ENCODE measurements at places on chromosomes 3 and 15. TPM values are rescaled to one million over a fixed set of nuclear protein-coding genes. Genes with fewer than 3 reads are reported as not detected.
A peak's percentile ranks its signal among the peaks of the same experiment; 100 is the strongest.

- H3K36me3 ChIP-seq, result peaks cover 98% of the 10 kb centered on the region
- H3K27me3 ChIP-seq, result no peaks in the 10 kb centered on the region
- DNase-seq, result no peak
- no peak overlapping the region for H3K27ac ChIP-seq
- no peaks in the 10 kb centered on the region for H3K4me1 ChIP-seq
Measured at GRCh38 chr15:41476416-41477048, 17.1 kb upstream of the ITPKA start.

DNA sequence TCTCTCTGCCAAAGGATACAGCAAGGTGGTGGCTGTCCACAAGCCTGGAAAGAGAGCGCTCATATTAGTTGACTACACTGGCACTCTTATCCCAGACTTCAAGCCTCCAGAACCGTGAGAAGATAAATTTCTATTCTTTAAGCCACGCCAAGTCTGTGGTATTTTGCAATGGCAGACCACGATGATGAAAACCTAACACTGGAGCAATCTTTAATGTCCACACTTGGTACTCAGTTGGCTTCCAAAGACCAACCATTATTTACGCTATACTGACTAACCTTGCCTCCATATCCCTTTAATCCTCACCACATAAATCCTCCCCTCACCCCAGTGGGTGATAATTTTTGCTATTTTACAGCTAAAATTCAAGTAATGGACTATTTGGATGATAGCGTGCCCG is 16.9 kb upstream of the LACTB start:
- no peak for DNase-seq
- H3K36me3 ChIP-seq, result no peaks in the 10 kb centered on the region
- no peaks in the 10 kb centered on the region for H3K27me3 ChIP-seq
- peaks cover 20% of the 10 kb centered on the region for H3K4me1 ChIP-seq

GRCh38 chr3:12947504-12948369 is 106.4 kb upstream of the RPL32 start:
- H3K27ac ChIP-seq, result no peak overlapping the region
- H3K27me3 ChIP-seq, result no peaks in the 10 kb centered on the region
- H3K4me1 ChIP-seq, result peaks cover 95% of the 10 kb centered on the region
- DNase-seq, result no peak

DNA sequence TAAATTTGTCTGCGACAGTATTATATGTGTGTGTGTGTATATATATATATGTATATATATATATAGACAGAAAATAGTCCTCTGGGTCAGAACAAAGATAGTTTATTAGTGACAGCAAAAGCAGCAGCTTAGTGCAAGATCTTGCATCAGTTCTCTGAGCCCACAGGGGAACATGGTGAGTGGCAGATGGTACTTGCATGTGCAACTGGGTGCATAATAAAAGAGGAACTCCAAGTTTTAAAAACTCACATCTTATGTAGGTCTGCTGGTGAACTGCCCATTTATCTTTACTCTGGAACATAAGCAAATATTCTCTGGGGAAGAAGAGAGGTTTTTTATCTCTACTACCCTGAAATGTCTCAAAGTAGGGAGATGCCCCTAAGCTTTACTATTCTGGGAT is 276.4 kb downstream of the POLQ start:
- H3K27me3 ChIP-seq, result no peaks in the 10 kb centered on the region

DNA sequence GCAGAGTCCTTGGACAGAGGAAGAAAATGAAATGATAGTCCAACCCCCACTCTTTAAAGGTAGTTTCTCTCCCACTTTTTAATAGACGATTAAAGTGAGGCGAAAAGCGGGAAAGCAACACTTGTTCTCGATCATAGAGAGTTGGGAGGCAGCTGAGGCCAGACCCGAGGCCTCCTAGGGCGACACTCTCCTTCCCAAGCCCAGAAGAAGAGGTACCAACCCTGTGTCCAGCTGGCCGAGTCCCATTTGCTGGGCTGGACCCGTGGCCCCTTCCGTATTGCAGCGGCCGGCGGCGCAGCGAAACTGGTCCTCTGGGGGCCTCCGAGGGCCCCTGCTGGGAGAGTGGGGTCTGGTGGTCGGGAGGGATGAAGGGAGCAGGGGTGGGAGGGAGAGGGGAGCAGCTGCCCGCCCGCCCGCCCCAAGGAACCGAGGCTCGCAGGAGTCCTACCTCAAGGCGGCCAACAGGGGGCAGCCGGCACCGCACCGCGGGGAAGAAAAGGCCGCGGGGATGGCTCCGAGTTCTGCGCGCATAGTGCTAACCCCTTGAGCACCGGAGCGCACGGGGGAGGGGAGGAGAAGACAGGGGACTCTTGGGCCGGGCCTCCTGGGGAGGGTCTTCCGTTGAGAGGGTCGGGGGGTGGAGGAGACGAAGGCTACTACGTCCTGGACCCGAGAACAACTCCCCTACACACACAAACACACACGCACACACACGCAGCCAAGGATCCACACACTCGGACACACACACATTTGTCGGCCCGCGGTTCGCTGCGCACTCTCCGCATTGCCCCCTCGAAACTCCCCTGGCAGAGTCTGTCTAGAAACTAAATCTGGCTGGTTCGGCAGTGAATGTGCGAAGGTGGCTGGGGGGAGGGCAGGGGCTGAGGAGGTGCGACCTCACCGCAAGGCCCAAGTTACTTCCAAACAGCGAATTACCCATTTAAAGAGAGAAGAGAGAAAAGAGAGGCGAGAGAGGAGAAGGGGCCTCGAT is 2.0 kb downstream of the WNT5A start:
- DNase-seq, result no peak
- H3K27ac ChIP-seq, result peak overlapping the region; percentile 85
- H3K27me3 ChIP-seq, result no peaks in the 10 kb centered on the region
- H3K36me3 ChIP-seq, result no peaks in the 10 kb centered on the region
- peaks cover 89% of the 10 kb centered on the region for H3K4me1 ChIP-seq

- no peaks in the 10 kb centered on the region for H3K36me3 ChIP-seq
- DNase-seq, result no peak
- no peak overlapping the region for H3K4me3 ChIP-seq
- peaks cover 17% of the 10 kb centered on the region for H3K4me1 ChIP-seq
- H3K27ac ChIP-seq, result no peak overlapping the region
- no peaks in the 10 kb centered on the region for H3K27me3 ChIP-seq
Measured at GRCh38 chr15:57158589-57158988, 217.7 kb upstream of the CGNL1 start.

DNA sequence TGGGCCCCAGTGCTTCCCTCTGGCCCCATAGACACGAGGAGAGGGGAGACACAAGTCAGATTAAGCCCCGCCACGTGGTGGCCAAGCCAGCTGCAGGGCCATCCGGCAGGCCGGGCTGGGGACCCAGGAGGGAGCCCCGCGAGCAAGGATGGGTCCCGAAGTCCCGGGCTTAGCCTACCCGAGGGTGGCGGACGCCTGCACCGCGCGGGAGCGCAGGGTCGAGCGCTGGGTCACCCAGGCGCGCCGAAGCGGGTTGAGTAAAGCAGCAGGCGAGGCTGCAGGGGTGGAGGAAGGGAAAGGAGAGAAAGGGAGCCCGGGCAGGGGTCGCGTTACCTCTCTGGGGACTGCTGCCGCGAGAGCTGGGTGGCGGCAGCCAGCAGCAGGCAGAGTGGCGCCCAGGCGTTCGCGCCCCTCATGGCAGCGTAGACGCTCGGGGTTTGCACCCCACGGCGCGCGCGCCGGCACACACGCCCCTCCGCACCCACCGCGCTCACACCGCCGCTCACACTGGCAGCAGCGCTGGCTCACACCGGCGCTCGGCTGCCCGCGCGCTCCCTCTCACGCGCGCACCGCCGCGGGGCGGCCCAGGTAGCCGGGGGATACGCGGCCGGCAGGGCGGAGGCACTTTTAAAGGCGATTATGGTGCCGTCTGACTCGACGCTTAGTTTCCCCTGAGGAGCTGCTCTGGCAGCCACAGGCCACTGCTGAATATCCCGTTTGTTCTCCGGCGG is at the start of gene PCOLCE2:
Gene PCOLCE2 (minus strand): TSS at position 603 of the 731 bp plus-strand sequence. CDS start 187 bp downstream, at position 416.
- peak within 1 kb of the TSS; percentile 62 for H3K4me3 ChIP-seq
- H3K36me3 ChIP-seq, result no peaks in the 10 kb centered on the region
- no peaks in the 10 kb centered on the region for H3K27me3 ChIP-seq
- peak; percentile 91 for DNase-seq
- H3K27ac ChIP-seq, result peak within 1 kb of the TSS; percentile 65

DNA sequence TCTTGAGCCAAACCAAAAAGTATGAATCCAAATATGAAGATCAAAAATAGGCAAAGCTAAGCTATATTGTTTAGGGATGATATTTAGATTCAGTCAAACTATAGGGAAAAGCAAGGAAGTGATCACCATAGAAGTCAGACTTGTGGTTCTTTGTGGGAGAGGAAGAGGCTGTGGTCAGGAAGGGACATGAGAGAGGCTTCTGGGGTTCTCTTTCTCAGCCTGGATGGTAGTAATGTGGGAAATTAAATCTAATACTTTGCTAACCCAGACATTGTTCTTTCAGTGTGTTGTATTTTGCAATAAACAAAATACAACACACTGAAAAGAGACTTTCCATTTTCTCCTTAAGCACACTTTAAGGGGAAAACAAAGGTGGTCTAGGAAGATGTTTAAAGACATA is 3.1 kb downstream of the CX3CR1 start:
- DNase-seq, result no peak
- no peak overlapping the region for H3K4me3 ChIP-seq
- no peaks in the 10 kb centered on the region for H3K27me3 ChIP-seq

GRCh38 chr15:90062973-90063769 is 39.1 kb downstream of the IDH2 start:
- H3K27ac ChIP-seq, result peak overlapping the region; percentile 77
- peaks cover 14% of the 10 kb centered on the region for H3K36me3 ChIP-seq
- no peak for DNase-seq
- H3K27me3 ChIP-seq, result no peaks in the 10 kb centered on the region
- H3K4me1 ChIP-seq, result peaks cover 70% of the 10 kb centered on the region

DNA sequence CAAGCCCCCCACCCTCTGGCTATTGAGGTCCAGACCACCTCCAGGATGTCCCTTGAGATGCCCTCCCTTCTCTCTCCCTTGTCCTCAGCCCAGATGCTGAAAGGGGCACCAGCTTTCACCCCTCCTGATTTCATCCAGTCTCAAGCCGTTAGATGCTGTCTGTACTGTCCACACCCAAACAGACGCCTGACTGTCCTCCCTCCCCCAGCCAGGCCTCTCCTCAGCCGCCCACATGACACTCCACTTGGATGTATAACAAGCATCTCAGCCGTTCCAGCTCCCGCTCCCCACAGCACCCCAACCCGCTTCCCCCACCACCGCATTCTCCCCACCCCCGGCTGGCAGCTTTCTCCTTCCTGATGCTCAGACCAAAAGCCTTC is 25.0 kb upstream of the CYP11A1 start:
- H3K27ac ChIP-seq, result no peak overlapping the region
- H3K4me1 ChIP-seq, result no peaks in the 10 kb centered on the region
- peaks cover 1% of the 10 kb centered on the region for H3K27me3 ChIP-seq
- DNase-seq, result no peak
- H3K4me3 ChIP-seq, result no peak overlapping the region
- H3K36me3 ChIP-seq, result no peaks in the 10 kb centered on the region

- peak; percentile 12 for DNase-seq
- no peaks in the 10 kb centered on the region for H3K27me3 ChIP-seq
- H3K4me1 ChIP-seq, result no peaks in the 10 kb centered on the region
- no peak overlapping the region for H3K4me3 ChIP-seq
- H3K27ac ChIP-seq, result no peak overlapping the region
- no peaks in the 10 kb centered on the region for H3K36me3 ChIP-seq
Measured at GRCh38 chr3:185402561-185402960, 39.6 kb downstream of the MAP3K13 start.

- H3K36me3 ChIP-seq, result peaks cover 4% of the 10 kb centered on the region
- H3K4me1 ChIP-seq, result peaks cover 18% of the 10 kb centered on the region
- DNase-seq, result no peak
Measured at GRCh38 chr3:44359146-44359751, 20.7 kb downstream of the TCAIM start.

DNA sequence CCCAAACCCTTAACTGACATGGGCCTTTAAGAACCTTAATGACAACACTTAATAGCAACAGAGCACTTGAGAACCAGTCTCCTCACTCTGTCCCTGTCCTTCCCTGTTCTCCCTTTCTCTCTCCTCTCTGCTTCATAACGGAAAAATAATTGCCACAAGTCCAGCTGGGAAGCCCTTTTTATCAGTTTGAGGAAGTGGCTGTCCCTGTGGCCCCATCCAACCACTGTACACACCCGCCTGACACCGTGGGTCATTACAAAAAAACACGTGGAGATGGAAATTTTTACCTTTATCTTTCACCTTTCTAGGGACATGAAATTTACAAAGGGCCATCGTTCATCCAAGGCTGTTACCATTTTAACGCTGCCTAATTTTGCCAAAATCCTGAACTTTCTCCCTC is 49.9 kb downstream of the PGPEP1L start:
- H3K27ac ChIP-seq, result no peak overlapping the region
- H3K36me3 ChIP-seq, result peaks cover 46% of the 10 kb centered on the region
- no peak overlapping the region for H3K4me3 ChIP-seq
- H3K27me3 ChIP-seq, result no peaks in the 10 kb centered on the region
- no peak for DNase-seq

- no peaks in the 10 kb centered on the region for H3K27me3 ChIP-seq
- peaks cover 21% of the 10 kb centered on the region for H3K4me1 ChIP-seq
- peak overlapping the region; percentile 71 for H3K27ac ChIP-seq
- H3K4me3 ChIP-seq, result no peak overlapping the region
- H3K36me3 ChIP-seq, result peaks cover 8% of the 10 kb centered on the region
Measured at GRCh38 chr15:89656116-89656815, 999 bp upstream of the KIF7 start.

DNA sequence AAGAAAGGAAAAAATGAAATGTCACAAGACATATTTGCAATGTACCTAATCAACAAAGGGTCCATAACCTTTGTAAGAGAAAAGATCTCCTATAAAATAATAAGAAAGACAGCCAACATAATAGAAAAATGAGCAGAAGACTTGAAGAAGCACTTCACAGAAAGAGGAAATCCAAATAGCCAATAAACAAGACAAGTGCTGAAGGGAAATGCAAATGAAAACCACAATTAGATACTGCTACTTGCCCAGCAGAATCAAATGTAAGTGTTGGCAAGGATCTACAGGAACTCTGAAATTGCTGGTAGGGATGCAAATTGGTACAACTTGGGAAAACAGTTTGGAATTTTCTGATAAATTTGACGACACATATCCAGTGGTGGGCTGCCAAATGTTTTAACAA is 15.1 kb upstream of the TOPAZ1 start:
- no peaks in the 10 kb centered on the region for H3K36me3 ChIP-seq
- H3K4me3 ChIP-seq, result no peak overlapping the region
- H3K4me1 ChIP-seq, result no peaks in the 10 kb centered on the region
- no peaks in the 10 kb centered on the region for H3K27me3 ChIP-seq

Gene FBXW12
- total RNA-seq, result not detected

Gene ITPKA
- total RNA-seq, result 2.5 TPM

Gene TMEM108
- 11.6 TPM for total RNA-seq

Gene PP2D1
- not detected for total RNA-seq

Gene ABI3BP
- total RNA-seq, result 25.7 TPM

Gene CP
- total RNA-seq, result 5.6 TPM

Gene HACL1
- total RNA-seq, result 20.4 TPM

Gene DNAH12
- 0.39 TPM for total RNA-seq

Gene SACM1L
- 33.2 TPM for total RNA-seq

Gene FETUB
- not detected for total RNA-seq

Data from esophagus muscularis mucosa (tissue), 4 donors.